ENCODE measurements at places on chromosomes 3 and 15.

GRCh38 chr3:81352867-81353266, 408.6 kb downstream of the GBE1 start:
- no peak for DNase-seq

GRCh38 chr3:70233812-70234211, 78.6 kb downstream of the MDFIC2 start:
- no peak for DNase-seq

DNA sequence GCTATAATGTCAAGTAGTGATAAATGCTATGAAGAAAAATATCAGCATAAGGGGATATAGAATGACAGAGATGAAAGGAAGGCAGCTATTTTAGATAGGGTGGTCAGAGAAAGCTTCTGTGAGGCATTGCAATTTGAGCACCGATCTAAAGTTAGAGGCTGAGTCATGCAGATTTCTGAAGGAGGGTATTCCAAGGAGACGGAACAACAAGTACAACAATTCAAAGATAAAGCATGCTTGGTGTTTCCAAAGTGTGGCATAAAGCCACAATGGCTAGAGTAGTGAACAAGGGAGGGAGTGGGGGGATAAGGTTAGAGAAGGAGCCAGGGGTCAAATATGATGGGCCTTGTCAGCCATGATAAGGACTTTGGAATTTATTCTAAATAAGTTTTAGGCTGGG, 71.9 kb downstream of the PFN2 start:
- DNase-seq: no peak

DNA sequence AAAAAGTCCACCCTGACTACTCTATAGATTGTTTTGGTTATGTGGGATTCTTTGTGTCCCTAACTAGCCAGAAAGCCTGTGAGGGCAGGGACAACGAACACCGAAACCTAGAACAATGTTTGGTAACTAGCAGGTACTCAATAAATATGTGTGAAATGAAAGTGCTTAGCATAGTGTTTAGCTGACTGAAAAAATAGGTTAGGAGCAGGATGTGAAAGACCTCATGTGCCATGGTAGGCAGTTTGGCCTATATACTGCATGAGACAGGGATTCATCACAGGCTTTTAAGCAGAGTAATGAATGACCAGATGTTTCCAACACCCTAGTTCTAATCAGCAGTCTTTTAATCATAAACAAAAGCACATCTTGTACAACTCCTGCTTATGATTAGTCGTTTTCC, 64.2 kb downstream of the MYO5A start:
- no peak for DNase-seq

- no peak for DNase-seq
These were observed 51.4 kb downstream of the FAM43A start for GRCh38 chr3:194736896-194737600.

GRCh38 chr15:98442379-98442833, 205.9 kb upstream of the IGF1R start:
- DNase-seq: peak; percentile 37

DNA sequence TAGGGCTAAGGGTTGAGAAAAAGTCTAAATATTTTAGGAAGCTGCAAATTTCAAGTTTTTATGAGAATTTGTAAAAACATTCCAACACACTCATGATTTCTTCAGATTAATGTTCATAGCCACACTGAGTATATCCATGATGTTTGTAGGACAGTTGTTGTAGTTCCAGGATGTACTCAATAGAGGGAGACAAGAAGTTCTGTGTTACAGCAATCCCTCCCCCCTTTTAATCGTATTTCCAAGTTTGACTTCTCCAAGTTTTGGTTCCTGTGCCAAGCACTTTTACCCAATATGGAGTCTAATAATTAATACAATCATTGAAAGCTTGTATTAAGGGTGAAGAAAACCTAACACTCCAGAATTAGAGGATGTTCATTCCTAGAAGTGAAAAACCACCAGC, 143.4 kb downstream of the FEZF2 start:
- no peak for DNase-seq

- peak; percentile 34 for DNase-seq
These were observed 8.9 kb upstream of the PXK start for GRCh38 chr3:58323529-58324390.

Measured in hematopoietic multipotent progenitor cell treated with erythropoietin and hydrocortisone succinate and interleukin-3 and kit ligand, for 17 days (in vitro differentiated cells).